ENCODE measurements at places on chromosomes 3 and 15.

DNA sequence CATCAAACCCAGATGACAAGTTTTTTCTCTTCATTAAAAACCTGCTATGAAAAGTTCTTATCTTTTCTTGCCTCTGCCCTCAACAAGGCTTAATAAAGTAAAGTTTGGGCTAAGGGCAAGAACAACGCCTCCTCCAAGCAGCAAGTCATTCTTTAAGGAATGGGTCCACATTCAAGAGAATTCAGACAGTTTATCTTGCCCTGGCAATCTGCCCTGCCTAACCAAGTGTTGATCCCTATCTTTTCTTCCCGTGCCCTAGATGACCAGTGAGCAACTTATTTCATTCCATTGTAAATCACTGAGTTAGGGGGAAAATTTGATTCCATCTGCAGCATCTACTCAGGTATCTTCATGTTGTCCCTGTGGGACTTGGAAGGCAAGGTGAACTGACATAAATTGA is 370.3 kb upstream of the DPPA4 start:
- DNase-seq = no peak

GRCh38 chr3:113194823-113195401 is 16.4 kb upstream of the BOC start:
- DNase-seq = no peak

GRCh38 chr3:41715376-41715775 is 246.5 kb downstream of the ULK4 start:
- no peak for DNase-seq

- DNase-seq = no peak
These were observed 370.2 kb upstream of the ZNF385D start for GRCh38 chr3:22121068-22121701.

GRCh38 chr3:31218082-31218481 is 314.6 kb upstream of the STT3B start:
- no peak for DNase-seq

DNA sequence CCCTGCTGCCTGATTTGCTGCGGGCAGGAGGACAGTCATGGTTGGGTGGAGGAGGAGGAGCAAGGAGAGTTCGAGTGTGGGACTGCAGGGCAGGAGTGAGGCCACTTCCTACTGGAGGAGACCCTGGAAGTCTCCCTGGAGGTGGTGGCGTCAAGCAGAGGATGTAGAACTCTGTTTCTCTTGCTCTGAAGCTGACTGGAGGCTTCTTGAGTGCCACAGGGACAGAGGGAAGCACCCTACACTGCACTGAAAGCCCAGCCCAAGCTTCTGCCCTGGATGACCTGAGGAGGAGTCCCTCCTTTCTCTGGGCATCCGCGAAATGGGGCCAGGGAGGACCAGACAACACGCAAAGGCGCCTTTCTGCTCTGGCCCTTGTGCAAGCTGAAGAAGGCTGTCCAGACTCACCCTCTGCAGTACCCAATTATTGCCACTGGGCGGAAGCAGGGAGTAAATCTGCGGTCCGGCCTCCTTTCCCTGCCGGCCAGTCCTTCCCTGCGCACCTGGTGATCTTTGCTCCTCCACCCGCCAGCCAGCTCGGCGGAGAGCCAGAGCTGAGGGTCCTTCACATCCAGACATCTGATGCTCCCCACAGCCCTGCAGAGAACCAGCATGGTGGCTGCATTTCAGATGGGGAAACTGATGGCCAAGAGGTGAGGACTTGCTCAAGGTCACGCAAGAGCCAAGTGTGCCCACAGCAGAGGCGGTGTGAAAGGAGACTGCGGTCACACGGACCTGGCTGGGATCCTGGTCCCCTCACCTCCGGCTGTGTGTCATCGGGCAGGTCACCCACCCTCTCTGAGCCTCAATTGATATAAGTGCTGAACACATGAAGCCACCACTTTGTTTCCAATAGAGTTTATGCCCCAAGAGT is 207.1 kb downstream of the TBC1D2B start:
- DNase-seq = peak; percentile 79

GRCh38 chr3:99317201-99317600 is 321.2 kb upstream of the COL8A1 start:
- no peak for DNase-seq

DNA sequence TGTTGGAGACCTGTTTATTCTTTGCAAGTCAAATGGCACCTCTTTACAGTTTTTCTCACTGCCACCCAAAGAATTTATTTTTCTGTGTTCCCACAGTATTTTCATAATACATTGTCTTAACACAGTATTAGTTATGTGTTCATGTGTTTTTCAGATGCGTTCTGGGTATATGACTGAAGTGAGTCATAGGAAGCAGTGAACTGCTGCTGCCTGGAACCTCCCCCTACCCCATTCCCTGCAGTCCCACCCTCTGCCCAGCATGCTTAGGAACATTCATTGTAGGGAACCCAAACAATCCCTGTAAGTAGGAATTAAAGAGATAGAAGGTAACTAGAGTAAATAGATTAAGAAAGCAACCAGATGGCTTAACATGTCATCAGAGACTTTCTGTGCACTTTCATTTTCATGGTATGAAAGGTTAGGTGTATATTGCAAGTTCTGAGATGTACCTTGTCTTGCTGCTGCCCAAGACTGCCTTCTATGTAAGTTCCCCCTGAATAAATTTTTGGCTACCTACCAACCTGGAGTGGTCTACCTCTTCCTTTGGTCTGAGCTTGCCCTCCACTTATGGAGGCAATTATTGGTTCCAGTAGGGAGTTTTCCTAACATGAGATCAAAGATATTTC is 21.9 kb upstream of the SQOR start:
- no peak for DNase-seq

GRCh38 chr15:83127547-83128150 is 20.2 kb downstream of the TM6SF1 start:
- DNase-seq = no peak

DNA sequence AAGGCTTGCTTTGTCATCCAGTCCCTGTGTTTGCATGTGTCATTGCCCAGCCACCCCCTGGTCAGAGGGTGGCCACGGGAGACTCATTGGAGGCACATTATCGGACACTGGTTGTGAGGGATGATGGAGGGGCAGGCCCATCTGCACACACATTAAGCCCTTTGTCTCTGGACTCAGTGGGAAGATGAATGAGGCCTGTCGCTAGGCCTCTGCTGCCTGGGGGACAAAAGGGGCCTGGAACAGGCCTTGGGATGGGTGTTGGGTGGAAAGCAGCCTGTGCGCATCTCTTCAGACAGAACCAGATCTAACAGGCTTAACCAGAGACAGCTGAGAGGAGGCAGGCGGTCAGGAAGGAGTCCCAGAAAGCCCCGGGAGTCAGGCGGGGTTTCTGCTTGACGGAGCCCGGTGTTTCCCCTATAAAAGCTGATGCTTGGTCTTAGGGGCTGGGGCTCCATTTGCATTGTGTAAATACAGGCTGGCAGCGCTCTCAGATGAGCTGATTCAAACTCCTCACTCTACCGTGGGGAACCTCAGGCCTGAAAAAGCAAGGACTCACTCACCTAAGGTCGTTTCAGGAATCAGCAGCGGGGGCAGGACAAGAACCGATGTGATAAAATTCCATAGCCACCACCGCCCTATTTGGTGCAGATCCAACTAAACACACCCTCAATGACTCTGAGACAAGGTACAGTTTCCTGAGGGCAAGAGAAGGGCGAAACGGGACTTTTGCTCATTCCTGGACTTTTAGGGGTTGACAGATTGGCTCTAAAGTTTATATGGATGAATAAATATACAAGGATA is 17.1 kb upstream of the SKIC8 start:
- no peak for DNase-seq

GRCh38 chr3:111615880-111616279 is 20.7 kb upstream of the ZBED2 start:
- no peak for DNase-seq

GRCh38 chr3:35894735-35895134 is 255.4 kb downstream of the ARPP21 start:
- no peak for DNase-seq

DNA sequence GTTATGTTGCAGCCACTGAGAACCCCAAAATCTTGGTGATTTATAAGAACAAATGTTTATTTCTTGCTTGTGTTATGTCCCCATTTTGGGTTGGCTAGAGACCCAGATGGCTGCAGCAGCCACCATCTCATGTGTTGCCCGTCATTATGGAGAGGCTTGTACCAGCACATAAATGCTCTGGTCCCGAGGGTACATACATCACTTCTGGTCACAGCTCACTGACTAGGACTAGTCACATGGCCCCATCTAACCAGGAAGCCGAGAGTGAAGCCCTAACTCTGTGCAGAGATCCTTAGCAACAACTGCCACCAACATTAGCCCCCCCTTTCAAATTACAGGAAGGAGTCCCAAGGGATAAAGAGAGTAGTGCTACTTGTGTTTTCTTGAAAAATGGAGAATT is 25.5 kb upstream of the HACD2 start:
- DNase-seq = no peak

DNA sequence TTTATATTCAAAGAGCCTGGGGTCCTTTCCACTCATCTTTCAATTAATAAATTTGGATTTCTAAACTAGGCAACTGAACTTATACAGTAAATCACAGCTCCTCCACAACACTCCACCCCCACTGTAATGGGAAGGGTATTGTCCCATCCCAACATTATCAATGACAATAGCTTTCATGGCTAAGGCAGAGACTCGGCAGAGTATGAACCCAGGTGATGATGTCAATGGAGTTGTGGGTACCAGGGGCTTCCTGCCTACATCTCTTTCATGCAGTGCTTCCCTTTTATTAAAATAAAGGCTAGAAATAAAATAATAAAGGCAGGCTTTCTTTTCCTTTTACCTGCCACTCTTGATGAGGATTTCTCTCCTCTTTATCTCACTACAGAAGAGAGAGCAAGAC is 109.5 kb downstream of the ADAM10 start:
- DNase-seq = no peak

- no peak for DNase-seq
These were observed 8.3 kb downstream of the PLD1 start for GRCh38 chr3:171801738-171802589.

- DNase-seq = no peak
These were observed 453.0 kb upstream of the CFAP20DC start for GRCh38 chr3:59502806-59503205.

GRCh38 chr15:32825219-32825618 is 107.4 kb downstream of the GREM1 start:
- no peak for DNase-seq

DNA sequence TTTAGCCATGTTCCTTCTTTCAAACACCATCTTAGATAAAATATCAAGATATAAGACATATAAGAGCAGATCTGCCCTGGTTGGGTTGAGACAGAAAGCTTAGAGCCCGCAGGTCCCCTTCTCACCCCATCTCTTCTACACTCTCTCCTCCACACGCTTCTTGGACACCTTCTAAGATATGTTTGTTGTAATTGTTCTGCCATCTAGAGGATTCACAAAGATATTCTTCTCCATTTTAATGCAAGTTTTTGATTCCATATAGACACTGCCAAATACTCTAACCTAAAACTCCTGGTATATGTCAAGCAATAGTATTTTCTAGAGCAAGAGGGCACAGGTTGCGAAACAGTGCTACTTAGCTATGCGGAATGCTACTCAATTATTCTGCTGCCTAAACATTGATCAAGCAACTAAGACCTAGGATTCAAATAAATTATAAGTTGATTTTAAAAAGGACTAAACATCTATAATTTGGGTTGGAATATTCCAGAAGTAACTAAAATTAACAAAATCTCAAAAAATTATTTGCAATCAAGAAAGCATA is 6.8 kb downstream of the CHRM5 start:
- DNase-seq = no peak

DNA sequence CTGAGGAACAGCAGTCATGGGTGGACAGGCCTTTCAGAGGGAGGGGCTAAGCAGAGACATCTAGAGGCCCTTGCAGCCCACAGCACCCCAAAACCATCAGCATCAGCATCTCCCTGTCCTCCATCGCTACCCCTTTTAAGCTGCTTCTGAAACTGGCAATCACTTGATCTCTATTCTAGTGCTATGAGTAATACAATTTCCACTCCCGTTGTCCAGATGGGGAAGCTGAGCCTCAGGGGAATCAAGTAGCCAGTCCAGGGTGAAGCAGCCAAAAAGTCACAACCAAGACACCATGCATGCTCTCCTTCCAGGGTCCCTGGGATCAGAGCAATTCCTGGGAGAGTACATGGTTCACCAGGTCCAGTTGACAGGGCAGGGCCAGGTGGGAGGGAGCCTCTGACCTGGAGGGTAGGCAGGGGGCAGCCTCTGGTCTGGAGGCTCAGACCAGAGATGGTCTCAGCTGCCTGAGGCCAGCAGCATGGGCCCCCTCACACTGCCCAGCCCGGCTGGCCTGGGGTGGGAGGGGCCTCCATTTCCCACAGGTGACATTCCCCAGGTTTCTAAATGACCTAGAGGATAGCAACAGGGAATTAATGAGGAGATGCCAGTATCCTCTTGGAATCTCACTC is 30.0 kb downstream of the KLHL25 start:
- DNase-seq = no peak

DNA sequence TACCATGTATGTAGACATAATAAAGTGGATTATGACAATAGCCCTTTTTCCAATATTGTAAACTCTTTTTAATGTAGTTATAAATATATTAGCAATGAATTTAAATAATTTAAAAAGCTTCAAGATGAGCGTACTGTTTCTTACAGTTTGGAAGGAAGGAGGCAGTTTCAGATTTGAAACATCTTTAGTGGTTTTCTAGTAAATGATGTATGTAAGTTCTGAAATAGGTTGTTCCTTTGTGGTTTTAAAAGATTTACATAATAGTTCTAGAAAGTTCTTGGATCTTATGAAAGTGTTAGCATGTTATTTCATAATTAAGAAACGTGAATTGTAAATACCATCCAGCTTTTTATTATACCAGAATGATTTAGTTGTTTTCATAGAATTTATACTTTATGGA is 16.0 kb downstream of the DNAJC19 start:
- no peak for DNase-seq

DNA sequence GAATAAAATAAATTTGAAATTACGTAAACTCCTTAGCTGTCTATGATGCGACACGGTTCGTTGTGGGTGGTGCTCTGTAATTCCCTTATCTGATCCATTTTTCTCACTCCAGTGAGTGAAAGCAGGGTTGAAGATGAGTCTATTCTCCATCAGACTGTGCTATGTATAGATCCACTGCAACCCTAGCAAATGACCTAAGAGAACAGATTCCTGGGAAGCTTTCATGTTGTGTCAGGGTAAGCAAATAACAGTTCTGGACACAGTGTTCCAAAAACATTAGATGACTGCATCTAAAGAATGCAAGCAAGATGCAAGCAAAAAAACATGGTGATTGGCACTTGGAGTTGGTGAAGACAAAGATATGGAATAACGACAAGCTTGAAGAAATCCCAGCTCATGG is 239.3 kb downstream of the SLC9A9 start:
- no peak for DNase-seq

Measured in PC-9 (cell line).